ENCODE measurements at places on chromosomes 3 and 15. TPM values are rescaled to one million over a fixed set of nuclear protein-coding genes. Genes with fewer than 3 reads are reported as not detected.

DNA sequence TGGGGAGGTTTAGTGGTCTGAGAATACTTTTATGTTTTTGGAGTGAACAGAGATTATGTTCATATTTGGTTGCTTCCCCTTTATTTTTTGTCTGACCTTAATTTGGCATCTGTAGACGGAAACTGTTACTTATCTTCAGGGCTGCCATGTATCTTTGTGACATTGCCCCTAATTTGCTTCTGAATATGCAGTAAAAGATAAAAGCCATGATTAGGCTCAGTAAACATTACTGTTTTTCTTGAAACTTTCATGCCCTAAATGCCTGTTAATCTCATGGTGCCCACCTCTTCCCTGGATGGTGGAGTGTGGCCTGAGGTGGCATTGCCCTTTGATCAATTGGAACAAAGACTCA is 106.7 kb downstream of the C3orf70 start:
- DNase-seq = no peak

The TMEM158 gene
- polyA plus RNA-seq = 8.1 TPM

The DGKG gene
- polyA plus RNA-seq = 1.1 TPM

- no peak for DNase-seq
Observed at GRCh38 chr3:177131927-177132636, 65.2 kb downstream of the TBL1XR1 start.

DNA sequence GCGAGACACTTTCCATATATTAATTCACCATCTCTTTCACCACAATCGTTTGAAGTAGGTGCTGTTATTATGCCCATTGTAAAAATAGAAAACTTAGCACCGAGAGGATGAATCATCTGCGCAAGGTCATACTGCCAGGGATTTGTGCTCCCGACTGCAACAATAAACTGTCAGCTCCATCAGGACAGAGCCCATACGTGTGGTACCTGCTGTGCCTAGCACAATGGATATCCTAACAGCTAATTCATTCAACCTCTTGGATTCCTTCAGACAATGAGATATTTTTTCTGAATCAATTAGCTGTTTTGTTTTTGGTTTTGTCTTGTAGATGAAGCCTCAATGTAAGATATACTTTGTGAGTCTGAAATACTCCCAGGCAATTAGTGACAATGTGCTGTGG is 32.3 kb upstream of the PROK2 start:
- no peak for DNase-seq

- no peak for DNase-seq
Observed at GRCh38 chr15:49212897-49213296, 42.9 kb downstream of the GALK2 start.

The CTXN2 gene
- not detected for polyA plus RNA-seq

The C3orf49 gene
- polyA plus RNA-seq = not detected
